Common myeloid progenitor, CD34-positive (primary cell): ENCODE measurements at places on chromosomes 13 and 19.

GRCh38 chr13:99044764-99045163 is 66.9 kb upstream of the DOCK9 start:
- no peak overlapping the region for H3K27ac ChIP-seq
- H3K4me1 ChIP-seq, result peaks cover 14% of the 10 kb centered on the region
- no peak for DNase-seq
- H3K4me3 ChIP-seq, result no peak overlapping the region
- H3K36me3 ChIP-seq, result no peaks in the 10 kb centered on the region

DNA sequence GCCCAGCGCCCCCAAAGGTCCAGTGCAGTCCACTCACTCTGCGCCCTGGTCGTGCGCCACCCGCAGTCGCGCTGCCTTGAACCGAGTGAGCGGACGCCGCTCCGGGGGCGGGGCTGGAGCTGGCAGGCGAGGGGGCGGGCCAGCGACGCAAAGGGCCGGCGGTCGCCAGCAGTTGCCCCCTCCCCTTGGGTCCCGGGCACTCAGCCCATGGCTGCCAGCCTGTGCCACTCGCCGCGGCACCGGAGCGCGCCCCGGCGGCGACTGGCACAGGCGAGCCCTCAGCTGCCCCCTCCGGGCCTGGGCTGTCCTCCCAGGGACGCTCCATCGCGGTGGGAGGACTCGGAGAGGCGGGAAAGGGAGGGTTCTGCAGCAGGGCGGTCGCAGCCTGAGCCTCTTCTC is at the start of gene S1PR5:
Gene S1PR5 (minus strand): TSS at position 87 of the 399 bp plus-strand sequence. CDS start 2,436 bp downstream, outside the sequence.
- no peaks in the 10 kb centered on the region for H3K36me3 ChIP-seq
- no peak for DNase-seq
- peaks cover 29% of the 10 kb centered on the region for H3K4me1 ChIP-seq
- no peak within 1 kb of the TSS for H3K27ac ChIP-seq
- peaks cover 80% of the 10 kb centered on the region for H3K27me3 ChIP-seq

DNA sequence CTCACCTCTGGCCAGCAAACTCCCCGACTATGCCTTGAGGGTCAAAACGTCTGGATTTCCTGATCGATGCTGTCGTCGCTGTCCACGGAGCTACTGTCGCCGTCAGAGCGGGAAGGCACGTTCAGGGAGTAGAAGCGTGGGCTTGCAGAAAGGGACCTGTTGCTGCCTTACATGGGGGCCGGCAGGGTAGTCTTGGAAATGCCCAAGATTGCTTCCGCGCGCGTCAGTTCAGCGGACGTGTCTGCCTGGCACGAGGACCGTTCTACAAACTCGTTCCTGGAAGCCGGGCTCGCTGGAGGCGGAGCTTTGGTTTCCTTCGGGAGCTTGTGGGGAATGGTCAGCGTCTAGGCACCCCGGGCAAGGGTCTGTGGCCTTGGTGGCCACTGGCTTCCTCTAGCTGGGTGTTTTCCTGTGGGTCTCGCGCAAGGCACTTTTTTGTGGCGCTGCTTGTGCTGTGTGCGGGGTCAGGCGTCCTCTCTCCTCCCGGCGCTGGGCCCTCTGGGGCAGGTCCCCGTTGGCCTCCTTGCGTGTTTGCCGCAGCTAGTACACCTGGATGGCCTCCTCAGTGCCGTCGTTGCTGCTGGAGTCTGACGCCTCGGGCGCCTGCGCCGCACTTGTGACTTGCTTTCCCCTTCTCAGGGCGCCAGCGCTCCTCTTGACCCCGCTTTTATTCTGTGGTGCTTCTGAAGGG is 15.4 kb downstream of the RB1 start:
- H3K27ac ChIP-seq, result no peak overlapping the region
- peaks cover 14% of the 10 kb centered on the region for H3K27me3 ChIP-seq
- peaks cover 37% of the 10 kb centered on the region for H3K36me3 ChIP-seq
- no peaks in the 10 kb centered on the region for H3K4me1 ChIP-seq
- peak; percentile 61 for DNase-seq

DNA sequence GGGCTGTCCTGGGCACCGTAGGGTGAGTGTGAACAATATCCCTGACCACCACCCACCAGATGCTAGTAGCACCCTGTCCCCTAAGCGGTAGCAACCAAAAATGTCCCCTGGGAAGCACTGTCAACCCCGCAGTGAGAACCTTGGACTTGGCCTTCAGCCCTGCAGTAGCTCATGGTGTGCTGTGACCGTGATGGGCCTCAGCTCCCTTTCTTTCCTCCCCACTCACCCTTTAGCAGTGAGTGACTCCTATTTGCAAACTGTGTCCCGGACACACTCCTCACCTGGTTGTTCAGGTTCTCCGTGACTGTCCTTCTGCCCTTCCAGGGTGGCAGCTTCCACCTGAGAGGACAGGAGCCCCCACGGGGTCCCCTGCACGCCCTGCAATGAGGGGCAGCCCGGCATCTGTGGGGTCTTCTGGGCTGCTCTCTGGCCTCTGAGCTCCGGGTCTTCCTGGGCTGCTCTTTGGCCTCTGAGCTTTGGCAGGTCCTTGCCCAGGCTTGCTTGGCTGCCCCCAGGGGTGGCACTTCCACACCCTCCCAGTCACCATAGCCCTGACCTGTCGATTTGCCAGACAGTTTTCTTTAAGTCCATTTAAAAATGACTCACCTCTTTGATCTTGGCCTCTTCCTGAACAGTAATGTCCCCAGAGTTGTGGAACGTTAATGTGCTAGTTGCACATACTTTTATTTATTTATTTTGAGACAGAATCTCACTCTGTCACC is 3.8 kb downstream of the KDM4B start:
- H3K36me3 ChIP-seq, result no peaks in the 10 kb centered on the region
- no peak for DNase-seq
- H3K27me3 ChIP-seq, result no peaks in the 10 kb centered on the region
